ENCODE measurements at places on chromosomes 2 and 18. TPM values are rescaled to one million over a fixed set of nuclear protein-coding genes. Genes with fewer than 3 reads are reported as not detected.

The NEU2 gene
- not detected for polyA plus RNA-seq

The TWIST2 gene
- polyA plus RNA-seq, result 8.5 TPM

The DSG1 gene
- polyA plus RNA-seq, result 0.04 TPM

The RBKS gene
- 9.9 TPM for polyA plus RNA-seq

The GNLY gene
- 0.51 TPM for polyA plus RNA-seq

DNA sequence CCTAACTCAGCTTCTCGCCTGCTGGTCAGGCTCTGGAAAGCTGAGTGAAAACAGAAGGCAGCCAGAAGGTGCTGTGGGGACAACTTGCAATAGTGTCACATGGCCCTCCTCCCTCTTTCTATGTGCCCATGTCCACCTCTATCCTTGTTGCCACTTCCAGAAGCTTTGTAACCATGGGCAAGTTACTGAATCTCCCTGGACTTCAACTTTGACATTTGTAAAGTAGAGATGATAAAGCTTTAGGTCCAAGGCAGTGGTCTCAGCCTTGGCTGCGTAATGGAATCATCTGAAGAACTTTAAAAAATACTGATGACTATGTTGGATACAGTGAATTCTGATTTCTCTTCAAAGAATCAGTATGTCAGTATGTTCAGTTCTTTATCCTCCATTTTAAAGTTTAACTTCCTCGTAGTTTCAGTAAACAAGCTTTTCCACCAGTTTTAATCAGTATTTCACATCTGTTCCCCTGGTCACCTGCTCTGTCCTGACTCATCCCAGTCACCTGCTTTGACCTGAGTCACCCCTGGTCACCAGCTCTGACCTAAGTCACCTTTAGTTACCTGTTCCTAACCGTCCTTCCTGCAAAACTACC lies 245.2 kb upstream of the STON1 start:
- DNase-seq, result no peak

DNA sequence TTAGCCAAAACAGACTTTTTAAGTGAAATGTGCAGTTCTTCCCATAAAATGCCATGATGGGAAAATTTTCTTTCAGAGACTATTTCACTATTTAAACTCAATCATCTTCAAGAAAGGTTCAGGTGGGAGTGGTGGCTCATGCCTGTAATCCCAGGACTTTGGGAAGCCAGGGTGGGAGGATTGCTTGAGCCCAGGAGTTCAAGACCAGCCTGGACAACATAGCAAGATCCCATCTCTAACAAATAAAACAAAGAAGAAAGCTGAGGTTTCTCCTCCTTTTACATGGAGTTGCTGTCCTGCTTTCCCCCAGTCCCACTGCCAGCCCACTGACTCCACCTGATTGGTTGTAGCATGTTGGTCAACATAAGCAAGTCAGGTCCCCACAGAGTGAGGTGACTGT lies 25.8 kb upstream of the SOS1 start:
- DNase-seq, result no peak

DNA sequence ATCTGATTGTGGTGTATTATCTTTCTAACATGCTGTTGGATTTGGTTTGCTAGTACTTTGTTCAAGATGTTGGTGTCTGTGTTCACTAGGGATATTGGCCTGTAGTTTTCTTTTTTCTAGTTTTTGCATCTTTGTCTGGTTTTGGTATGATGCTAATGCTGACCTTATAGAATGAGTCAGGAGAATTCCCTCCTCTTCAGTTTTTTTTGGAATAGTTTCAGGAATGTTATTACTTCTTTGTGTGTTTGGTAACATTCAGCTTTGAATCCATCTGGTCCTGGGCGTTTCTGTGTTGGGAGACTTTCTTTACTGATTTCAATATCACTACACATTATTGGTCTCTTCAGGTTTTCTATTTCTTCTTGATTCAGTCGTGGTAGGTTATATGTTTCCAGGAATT lies 124.2 kb upstream of the EPB41L5 start:
- no peak for DNase-seq

DNA sequence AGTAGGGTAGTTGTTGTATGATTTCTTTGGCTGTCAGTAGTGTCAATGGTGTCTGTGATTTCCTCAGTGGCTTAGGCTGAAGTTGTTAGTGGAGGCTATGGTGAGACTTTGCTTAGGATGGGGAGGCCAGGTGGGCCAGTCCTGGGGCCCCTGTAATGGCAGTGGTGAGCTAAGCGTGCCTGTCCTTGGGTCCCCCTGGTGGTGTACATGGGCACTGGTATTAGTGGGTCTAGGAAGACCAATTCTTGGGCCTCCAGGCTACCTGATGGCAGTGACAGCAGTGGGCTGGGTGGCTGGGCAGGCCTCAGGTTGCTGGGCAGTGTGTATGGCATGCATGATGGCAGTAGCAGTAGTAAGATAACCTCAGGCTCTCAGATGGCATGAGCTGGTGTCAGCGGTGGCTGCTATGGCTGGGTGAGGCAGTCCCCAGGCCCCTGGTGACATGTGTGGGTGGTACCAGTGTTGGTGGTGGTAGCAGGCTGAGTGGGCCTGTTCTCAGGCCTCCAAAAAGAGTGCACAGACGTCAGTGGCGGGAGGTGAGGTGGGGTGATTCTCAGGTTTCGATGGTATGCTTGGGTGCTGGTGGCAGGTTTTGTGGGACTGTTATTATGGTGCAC lies 103.2 kb downstream of the KLHL14 start:
- no peak for DNase-seq

DNA sequence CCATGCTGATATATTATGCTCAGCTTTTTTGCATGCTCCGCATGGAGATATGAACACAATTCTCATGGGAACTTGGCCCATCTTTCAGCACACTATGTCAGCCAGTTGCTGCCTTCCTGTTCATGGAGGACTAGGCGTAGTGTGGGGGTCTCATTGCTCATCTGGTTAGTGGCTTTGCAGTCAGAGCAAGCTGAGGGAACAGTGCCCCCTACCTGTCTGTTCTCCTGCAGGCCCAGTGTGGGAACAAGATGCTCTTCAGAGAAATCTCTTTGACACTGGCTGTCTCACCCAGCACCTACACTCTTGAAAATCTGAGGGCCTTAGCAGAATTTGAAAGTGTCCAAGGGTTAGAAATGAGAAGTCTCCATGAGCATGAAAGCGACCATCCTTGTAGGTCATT lies 47.1 kb downstream of the SPTBN1 start:
- no peak for DNase-seq

DNA sequence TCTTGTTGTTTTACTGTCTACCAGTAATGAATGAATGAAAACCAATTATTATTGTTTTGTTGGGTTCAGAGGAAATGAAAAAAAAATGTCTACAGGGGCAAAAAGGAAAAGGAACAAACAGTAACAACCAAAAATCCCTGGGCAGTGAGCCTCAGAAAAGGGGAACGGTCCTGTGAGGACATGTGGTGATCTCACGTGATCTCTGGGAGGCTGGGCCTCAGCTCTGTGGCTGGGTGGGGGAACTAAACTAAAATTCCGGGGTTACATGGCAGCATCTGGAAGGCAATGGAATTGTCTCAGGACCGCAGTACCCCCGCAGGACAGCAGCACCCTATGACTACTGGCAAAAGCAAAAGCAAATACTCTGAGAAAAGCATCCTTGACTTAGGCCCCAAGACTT lies 80.1 kb downstream of the AFF3 start:
- DNase-seq, result no peak

- DNase-seq, result no peak
Measured at GRCh38 chr18:3367491-3368091, 82.4 kb upstream of the TGIF1 start.

GRCh38 chr2:67453310-67453709 lies 56.2 kb downstream of the ETAA1 start:
- no peak for DNase-seq

DNA sequence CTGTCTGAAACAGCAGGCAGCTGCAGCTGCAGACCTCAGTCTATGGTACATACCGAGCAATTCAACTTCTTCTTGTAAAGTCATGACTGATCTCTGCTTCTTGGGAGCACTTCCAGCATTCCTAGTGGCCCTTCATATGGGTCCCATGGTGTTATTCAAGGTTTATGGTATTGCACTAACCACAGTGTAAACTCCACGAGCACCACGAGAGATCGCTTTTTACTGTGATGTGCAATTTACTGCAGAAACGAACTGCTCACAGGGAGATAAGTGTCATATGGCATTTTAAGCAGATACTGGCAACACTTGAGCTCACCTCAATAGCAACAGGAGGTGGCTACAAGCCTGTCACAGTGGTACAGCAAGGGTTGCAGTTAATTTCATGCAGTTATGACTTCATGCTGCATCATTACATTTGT lies 38.6 kb upstream of the SH3BP4 start:
- no peak for DNase-seq

- DNase-seq, result no peak
Measured at GRCh38 chr18:10259901-10260300, 194.5 kb upstream of the APCDD1 start.

- DNase-seq, result no peak
Measured at GRCh38 chr2:45675263-45675812, 23.9 kb downstream of the PRKCE start.

DNA sequence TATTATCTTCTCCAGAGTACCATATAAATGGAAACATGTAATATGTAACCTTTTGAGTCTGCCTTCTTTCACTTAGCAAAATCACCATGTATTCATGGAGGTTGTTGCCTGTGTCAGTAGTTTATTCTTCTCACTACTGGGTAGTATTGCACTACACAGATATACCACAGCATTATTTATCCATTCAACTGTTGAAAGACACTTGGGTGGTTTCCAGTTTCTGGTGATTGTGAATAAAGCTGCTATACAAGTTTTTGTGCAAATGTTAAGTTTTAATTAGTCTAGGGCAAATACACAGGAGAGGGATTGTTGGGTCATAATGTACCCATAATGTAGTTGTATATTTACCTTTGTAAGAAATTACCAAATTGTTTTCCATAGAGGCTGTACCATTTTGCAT lies 29.6 kb upstream of the RPRD1A start:
- no peak for DNase-seq
